ENCODE measurements at places on chromosomes 3 and 15.

DNA sequence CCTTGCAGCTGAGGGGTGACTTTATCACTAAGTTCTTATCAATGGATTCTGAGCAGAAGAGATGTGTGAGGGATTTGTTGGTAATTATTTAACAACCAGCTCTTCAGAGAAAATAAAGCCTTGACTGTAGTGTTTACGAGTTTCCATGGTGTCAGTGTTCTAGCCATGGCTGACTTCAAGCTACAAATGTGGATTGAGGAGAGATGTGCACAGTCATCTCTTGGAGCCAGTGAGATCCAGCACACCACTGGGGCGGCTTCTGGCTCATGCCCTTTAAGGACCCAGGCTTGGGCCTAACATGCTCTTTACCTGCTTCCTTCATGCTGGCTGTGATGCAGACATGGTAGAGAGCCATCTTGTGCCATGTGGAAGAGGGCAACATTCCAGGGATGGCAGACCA lies 145.6 kb upstream of the MRPS22 start:
- DNase-seq = no peak

DNA sequence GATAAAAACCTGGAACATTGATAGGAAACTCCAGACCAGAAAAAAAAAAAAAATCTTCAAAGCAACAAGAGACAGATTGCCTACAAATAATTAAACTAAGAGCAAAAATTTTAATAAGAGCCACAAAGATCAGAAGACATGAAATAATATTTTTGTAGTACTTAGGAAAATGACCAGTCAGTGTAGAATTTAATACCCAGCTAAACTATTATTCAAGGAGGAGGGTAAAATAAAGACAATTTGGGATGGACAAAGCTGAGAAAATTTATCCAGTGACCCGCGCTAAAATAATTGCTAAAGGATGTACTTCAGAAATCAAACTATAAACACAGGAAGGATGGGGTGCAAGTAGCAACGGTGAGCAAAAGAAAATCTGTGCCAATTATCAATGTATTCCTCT lies 133.2 kb downstream of the AQP9 start:
- no peak for DNase-seq

DNA sequence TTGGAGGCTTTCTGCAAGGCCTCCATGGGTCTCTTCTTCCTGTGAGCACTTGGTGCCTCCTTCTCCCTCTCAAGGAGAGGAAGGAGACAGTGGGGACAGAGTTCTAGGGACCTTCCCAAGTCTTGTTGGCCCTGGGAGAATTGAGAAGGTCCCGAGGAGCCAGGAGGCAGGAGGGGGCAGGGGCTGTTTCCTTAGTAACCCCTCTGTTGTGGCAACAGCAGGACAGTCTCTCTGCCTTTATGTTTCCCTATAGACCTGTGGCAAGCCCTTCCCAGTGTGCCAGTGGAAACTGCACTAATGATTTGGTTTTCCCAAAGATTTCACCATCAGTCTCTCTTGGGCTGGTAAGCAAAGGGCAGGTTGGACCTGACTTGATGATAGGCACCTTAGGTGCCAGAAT lies 87.8 kb upstream of the GALNT15 start:
- no peak for DNase-seq

DNA sequence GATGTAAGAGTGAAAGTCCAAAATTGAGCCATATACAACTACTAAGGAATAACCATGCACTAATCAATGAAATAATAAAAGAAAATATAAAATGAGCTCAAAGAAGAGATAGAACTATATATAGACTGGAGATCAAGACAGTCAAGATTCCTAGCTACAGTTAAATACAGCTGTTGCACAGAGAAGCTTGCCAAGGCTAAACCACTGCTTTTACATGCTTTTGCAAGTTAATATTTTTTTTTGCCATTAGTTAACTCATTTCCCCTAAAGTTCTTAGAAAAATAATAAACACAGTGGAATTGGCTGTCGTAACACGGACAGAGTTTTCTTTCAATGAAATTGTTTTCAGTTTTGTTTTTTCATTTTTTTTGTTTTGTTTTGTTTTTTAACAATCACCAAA lies 123.0 kb downstream of the VGLL3 start:
- DNase-seq = no peak

DNA sequence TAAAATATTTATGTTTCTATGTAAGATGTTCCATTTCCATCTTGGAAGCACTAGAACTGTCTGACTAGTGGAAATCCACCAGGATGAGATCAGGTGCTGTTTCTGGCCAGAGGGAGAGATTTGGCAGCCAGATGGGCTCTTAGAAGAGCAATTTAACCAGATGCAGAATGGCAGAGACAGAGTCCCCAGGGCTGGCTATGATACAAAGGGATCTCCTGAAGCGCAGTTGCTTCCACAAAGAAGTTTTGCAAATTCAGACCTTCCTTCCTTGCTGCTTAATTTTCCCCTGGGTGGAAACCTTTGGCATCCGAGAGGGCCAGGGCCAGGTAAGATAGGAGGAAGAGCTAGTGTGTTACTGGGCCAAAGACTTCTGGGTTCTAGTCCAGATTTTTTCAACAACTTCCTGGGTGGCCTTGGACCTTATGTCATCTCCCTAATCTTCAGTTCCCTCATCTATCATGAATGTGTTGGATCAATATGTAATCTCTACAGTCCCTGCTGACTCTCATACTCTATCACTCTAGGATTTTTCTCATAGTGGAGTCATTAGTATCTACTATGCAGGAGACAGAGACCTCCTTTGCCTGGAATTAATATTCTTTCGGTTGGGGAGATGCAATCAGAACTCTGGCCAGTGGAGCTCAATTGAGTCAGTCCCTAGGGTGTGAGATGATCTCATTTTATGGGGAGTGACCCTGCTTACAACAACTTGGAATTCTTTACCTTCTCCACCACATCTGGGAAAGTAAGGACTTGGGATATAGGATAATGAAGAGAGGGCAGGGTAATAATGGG lies 41.1 kb upstream of the NDUFB4 start:
- no peak for DNase-seq

- DNase-seq = no peak
Observed at GRCh38 chr15:69648212-69648611, 195.6 kb downstream of the RPLP1 start.

GRCh38 chr3:34198309-34198708 lies 399.9 kb downstream of the PDCD6IP start:
- no peak for DNase-seq

DNA sequence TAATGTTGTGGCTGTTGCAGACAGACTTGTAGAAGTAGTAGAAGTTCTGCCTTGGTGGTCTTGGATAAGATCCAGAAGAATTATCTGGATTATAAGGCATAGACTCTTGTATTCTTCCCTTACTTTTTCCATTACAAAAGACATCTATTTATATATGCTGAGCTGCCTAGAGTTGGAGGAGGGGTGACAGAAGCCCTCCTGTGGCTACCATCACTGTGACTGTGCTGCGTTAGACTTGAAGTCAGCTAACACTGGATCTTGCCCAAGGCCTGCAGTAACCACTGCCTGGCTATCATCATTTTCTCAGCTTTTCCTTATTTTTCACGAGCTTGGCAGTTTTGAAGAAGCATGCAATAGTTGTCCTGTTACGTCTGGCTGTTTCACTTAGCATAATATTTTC lies 684.8 kb upstream of the BCHE start:
- DNase-seq = no peak

DNA sequence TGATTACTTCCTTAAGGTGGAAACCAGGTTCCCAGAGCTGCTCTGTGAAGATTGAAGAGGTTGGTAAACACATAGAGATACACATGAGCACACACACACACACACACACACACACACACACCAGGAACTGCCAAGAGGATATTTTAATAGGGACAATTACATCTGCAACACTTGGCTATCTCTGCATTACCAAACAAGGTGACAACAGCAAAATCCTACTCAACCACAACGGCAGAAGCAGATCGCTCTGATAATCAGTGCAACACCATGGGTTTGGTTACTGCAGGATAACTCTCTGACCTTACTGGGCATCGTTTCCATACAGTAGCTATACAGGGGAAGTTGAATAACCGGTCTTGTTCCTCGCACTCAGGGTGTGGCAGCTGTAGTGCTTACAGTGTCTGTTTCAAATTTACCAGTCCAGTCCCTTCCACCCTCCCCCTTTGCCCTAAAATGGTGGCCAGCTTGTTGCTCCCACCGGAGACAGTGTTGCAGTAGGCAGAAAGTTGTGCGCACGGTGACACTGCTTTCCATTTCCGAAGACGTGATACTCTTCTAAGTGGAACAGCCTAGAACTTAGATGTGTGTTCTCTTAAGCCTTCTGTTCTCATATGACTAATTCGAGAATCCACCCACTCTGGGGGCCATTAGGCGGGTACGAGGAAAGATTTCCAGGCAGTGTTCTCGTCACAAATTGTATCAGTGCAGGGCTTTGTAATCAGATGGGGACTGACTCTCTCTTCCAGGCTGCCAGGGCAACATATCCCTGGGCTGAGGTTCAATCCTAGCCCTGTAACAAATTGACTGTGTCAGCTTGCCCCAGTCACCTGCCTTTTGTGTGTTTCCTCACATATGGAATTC lies 176.2 kb downstream of the P3H2 start:
- no peak for DNase-seq

DNA sequence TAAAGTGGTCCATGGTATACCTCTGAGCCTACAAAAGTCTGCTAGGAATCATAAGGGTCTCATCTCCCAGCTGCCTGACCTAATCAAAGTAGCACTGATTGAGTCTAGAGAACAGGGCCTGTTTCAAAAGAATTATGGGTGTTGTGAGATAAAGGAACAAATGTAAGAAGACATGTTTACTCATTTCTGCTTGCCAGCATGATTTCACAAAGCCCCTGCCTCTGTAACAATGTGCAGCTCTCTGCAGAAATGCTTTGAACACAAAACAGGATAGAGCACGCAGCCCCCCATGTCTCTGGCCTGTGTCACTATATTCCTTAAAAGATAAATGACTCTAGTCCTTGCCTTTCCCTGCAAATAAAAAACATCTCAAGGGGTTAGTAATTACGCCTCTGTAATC lies 94.7 kb upstream of the IGSF10 start:
- DNase-seq = no peak

DNA sequence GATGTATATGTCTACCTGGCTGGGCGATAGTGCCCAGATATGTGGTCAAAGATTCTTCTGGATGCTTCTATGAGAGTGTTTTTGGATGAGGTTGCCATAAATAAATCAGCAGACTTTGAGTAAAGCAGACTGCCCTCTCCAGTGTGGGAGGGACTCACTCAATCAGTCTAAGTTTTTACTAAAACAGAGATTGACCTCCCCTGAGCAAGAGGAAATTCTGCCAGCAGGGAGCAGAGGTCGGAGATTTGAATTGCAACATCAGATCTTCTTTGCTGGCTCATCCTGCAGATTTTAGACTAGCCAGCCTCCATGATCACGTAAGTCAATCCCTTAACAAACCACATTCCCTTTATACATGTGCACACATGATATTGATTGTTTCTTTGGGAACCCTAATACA lies 300.9 kb downstream of the MCTP2 start:
- DNase-seq = no peak

- DNase-seq = no peak
Observed at GRCh38 chr15:95590533-95591044, 739.9 kb upstream of the NR2F2 start.

DNA sequence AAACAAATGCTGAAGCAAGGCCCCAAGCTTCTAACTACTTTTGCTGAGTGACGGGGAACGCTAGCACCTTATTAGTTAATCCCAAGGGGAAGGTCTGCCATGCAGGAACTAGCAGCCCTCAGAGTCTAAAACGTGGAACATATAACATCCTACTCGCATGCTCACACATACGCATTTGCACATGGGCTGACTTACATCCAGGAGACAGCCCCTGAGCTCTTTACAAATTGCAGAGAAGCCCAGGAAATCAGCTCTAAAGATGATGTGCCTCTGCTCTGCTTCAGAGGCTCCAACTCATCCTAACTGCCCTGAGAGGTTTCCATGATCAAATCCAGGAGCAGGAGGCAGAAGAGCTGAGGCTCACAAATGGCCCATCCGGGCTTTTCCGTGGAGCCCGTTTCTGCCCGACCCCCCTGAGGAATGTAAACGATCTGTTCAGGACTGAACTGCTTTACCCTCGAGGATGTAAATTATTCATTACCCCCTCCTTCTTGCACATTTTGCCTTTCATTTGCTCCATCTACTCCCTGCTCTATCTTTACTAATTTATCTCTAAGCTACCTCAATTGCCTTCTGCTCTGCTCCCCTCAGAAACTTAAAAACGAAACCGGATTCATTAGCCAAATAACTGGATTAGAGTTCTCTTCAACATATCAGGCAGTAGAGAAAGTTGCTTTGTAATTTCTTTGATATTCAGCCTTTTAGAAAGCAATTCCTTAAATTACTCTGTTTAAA lies 141.9 kb upstream of the CCDC54 start:
- no peak for DNase-seq

GRCh38 chr3:69080233-69080920 lies at the start of gene UBA3:
Gene UBA3, minus strand, starts transcription at chr3:69080365. Its CDS starts 12 bp downstream, at chr3:69080353.
- peak; percentile 89 for DNase-seq

- no peak for DNase-seq
Observed at GRCh38 chr3:25478964-25479726, 51.1 kb downstream of the RARB start.

DNA sequence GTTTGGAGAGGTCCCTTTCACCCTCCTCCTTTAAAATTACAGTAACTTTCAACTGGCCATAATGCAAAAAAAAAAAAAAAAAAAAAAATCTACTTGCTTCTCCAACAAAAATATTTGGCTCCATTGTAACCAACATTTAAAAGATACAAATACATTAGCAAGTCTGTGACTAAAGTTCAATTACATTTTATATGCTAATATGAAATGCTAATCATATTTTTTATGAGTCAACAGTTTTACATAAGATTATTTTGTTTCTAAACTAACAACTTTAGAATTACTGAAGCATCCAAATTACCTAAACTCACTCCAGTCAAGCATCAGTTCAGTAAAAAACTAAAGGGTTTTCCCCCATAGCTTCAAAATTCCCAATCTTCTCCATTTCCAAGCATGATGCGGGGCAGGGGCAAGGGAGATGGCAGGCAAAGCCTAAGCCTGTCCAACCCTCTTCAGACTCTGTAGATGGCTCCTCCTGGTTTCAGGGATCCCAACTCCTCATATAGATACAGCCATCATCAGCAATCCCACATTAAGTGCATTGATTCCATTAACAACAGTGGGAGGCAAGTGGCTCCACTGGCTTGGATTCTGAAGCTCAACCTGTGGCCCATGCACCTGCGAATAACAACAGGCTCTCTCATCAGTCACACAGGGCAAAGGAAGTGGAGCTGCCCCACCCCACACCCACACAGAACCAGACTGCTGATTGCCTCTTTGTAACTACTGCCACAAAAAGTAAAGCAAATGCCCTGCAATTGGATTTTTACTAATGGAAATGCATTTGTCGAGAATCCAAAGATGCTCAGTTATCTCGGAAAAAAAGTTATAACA lies 15.0 kb downstream of the SFMBT1 start:
- DNase-seq = peak; percentile 13

GRCh38 chr15:39640665-39641064 lies 59.8 kb downstream of the THBS1 start:
- no peak for DNase-seq

Data from stimulated activated CD8-positive, alpha-beta memory T cell treated with anti-CD3 and anti-CD28 coated beads, Interleukin-15, amount 100 ng/mL, for 48 hours (primary cell).